ENCODE measurements at places on chromosomes 5 and 9. TPM values are rescaled to one million over a fixed set of nuclear protein-coding genes. Genes with fewer than 3 reads are reported as not detected.

- H3K27me3 ChIP-seq, result peaks cover 75% of the 10 kb centered on the region
- H3K4me1 ChIP-seq, result no peaks in the 10 kb centered on the region
- no peak overlapping the region for H3K27ac ChIP-seq
Observed at GRCh38 chr9:97978371-97979130, 4.6 kb upstream of the ANP32B start.

DNA sequence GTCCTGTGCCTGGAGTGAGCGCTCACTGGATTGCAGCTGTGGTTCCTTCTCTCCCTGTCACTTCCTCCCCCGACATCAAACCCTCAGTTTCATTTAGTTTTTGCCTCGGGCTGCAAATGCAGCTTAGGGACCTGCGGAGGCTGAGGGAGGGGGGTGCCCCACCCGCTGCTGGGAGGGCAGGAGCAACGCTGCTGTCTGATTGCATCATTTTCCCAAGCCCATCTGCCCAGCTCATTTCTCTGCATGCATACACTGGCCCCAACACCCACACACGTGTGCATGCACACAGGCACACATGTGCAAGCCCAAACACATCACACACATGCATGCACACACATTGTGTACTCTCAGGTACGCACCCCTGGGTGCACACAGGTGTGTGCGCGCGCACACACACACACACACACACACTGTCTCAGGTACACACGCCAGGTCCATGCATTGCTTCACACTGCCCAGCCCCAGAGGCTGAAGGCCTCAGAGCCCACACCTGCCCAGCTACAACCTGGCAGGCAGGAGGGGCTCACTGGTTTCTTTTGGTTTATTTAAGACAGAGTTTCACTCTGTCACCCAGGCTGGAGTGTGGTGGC lies 3.4 kb downstream of the ASS1 start:
- no peak for DNase-seq
- H3K4me3 ChIP-seq, result no peak overlapping the region
- H3K36me3 ChIP-seq, result no peaks in the 10 kb centered on the region
- peaks cover 8% of the 10 kb centered on the region for H3K4me1 ChIP-seq

The LCN1 gene
- total RNA-seq, result not detected

The CD72 gene
- 4.5 TPM for total RNA-seq

DNA sequence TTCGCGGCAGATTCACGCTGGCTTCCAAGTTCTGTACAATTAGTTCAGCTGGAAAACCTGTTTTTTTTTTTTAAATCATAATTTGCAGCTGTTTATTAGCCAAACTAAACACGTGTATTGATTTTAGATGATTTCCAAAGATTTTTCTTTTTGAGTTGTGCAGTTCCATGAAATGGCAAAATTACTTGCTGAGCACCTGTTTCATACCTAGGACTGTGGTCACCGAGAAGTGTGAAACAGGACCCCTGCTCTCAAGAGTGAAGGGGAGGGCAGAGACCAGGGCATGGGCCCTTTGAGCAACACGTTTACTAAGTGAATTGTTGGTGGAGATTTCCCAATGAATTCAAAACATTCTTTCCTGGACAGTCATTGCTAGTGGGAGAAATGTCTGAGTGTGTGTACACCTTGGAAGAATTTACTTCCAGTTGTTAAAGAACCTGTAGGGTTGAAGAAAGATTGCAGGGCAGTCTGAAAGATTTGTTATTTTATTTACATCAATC lies 688 bp downstream of the SNX24 start:
- H3K4me3 ChIP-seq, result peak overlapping the region; percentile 83
- no peaks in the 10 kb centered on the region for H3K36me3 ChIP-seq
- peaks cover 6% of the 10 kb centered on the region for H3K4me1 ChIP-seq
- no peak for DNase-seq
- no peak overlapping the region for H3K27ac ChIP-seq
- H3K27me3 ChIP-seq, result peaks cover 6% of the 10 kb centered on the region

The DRD1 gene
- total RNA-seq, result 0.19 TPM
